ENCODE measurements at places on chromosomes 1 and 21.

DNA sequence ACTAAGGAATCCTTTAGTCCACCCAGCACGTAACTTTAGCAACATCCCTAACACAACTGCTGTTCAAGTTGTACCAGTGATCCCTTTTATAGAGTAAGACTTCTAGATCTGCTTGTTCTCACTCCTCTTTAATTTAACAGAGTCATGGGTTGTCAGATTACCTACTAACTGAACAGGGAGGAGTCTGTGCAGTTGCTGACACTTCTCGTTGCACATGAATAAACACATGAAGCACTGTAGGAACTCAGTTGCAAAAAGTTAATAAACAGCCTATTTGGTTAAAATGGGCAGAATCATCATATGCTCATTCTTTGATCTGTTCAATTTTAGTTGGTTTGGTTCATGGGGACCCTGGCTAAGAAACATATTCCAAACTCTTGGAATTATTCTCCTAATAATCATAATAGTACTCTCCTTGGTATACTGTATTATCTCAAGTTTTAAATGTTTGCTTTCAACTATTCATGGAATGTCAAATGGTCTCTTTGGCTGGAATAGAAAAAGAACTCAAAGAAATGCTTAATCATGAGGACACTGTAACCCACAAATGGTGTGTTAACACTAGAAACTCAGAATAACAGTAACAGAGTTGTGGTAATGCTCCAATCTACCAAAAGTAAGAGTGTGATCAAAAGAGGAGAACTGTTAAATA lies 15.6 kb downstream of the PLPPR5 start:
- peak; percentile 44 for DNase-seq

DNA sequence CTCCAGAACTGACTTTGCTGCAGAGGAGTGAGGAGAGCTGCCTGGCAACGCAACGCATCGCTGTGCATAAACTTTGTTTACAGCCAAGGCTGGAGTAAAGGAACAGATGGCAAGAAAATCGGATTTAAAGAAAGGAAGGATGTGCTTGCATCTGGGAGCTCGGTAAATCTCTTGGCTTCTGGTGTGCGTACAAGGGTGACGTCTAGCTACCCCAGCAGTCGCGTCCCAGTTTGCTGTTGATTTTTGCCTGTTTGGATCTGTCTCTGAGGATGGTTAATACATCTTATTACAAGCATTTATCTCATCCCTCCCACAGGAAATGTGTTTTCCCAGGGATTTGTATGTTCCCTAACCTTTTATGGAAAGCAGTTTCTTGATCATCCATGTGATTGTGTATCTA lies 73.3 kb upstream of the RALGPS2 start:
- DNase-seq = peak; percentile 24

GRCh38 chr1:192284927-192285326 lies 31.9 kb upstream of the RGS21 start:
- DNase-seq = no peak

DNA sequence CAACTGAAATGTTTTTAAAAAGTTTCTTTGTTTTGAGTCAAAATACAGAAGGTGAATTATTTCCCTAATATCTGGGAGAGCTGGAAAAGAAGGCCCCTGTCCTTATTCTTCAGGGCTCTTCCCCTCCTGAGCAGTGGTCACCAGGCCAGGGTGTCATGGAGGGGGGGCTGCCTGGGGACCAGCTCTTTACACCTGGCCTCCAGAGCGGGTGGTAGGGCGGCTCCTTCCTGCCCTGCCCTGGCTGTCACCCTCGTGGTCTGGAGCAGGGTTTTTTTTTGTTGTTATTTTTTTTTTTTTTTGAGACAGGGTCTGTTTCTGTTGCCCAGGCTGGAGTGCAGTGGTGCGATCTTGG lies 6.6 kb downstream of the SKI start:
- no peak for DNase-seq

GRCh38 chr1:10694274-10694632 lies 102.2 kb downstream of the CASZ1 start:
- DNase-seq = peak; percentile 10
